Hepatocyte (in vitro differentiated cells): ENCODE measurements at places on chromosomes 2 and 18.
A peak's percentile ranks its signal among the peaks of the same experiment; 100 is the strongest.

GRCh38 chr2:2842466-2842865, 511.4 kb upstream of the MYT1L start:
- DNase-seq: no peak

GRCh38 chr2:52465287-52465686, 1302.3 kb upstream of the CHAC2 start:
- no peak for DNase-seq

GRCh38 chr2:2762913-2763312, 431.8 kb upstream of the MYT1L start:
- DNase-seq: no peak

GRCh38 chr2:101267671-101268656, 15.3 kb downstream of the CNOT11 start:
- no peak for DNase-seq

GRCh38 chr2:196172951-196173350, 1.6 kb upstream of the STK17B start:
- DNase-seq: no peak

GRCh38 chr2:218419630-218420216, 800 bp downstream of the VIL1 start:
- DNase-seq: no peak

- no peak for DNase-seq
Measured at GRCh38 chr2:196530910-196531309, 108.6 kb upstream of the CCDC150 start.

DNA sequence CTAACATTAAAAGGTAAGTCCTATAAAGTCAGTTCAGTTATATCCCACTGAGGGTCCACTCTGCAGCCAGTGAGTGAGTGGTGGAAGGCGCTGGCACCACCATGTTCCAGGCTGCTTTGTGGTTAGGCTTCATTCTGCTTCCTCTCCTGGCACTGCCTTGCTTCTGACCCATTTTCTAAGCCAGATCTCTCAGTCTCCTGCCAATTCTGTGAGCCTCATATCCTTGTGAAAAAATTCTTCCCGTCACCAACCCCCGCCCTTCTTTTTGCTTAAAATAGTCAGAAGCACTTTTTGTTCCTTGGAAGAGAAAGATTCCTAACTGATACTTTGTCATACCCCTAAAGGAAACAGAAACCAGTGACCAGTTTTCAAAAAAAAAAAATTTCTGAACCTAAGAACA, 139.8 kb upstream of the NCK2 start:
- no peak for DNase-seq

GRCh38 chr2:143629340-143629739, 500.1 kb downstream of the ARHGAP15 start:
- peak; percentile 49 for DNase-seq

DNA sequence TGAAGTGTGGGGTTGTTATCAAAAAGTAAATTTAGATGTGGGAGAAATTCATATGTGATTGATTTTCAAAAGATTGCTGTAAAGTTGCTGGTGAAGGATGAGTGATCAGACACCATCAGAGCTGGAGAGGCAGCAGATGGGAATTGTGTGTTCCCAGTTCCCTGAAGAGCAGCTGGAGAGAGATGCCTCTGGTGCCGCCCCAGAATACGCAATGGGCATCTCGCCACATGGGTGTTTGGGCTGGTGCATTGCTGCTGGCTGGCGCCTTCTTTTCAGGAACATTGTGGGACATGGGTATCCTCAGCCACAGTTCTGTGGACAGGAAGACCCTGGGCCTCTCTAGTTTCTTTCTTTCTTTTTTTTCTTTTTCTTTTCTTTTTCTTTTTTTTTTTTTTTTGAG, 11.9 kb downstream of the ATG4B start:
- no peak for DNase-seq

- DNase-seq: no peak
Measured at GRCh38 chr2:144137705-144138428, 382.1 kb downstream of the ZEB2 start.

GRCh38 chr2:26905341-26906198, 57.6 kb downstream of the DPYSL5 start:
- DNase-seq: no peak

DNA sequence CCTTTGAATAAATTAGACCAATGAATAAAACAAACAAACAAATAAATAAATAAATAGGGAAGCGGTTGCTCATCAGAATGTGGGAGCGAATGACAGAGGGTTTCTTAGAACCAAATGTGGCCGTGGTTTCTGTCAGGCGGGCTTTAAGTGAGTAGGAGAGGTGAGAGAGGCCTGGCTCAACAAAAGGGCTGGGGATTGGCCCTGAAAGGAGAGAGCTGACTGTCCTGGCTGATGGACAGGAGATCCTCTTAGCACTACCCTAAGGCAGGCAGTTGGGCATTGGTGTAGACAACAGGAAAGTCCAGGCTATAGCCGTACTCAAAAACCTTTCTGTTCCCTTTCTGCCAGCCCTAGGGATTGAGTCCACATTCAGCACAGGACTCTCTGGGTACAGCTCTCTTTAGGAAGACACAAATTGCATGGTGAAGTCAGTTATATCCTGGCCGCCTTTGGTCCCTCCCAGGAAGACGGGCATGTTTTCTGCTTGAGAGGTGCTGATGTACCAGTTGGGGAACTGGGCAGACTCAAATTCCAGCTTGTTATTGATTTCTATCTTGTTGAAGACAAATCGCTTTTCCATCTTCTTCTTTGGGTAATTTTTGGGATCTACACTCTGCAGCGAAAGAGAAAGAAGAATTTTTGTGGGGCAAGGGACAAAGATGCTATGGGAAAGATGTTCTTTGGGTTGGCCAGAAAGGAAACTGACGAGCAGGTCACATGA, 6.5 kb downstream of the IL1B start:
- DNase-seq: no peak

GRCh38 chr2:239942871-239943311, 82.3 kb downstream of the NDUFA10 start:
- DNase-seq: no peak
